GM12878 (cell line): ENCODE measurements at places on chromosomes 5 and 9.

DNA sequence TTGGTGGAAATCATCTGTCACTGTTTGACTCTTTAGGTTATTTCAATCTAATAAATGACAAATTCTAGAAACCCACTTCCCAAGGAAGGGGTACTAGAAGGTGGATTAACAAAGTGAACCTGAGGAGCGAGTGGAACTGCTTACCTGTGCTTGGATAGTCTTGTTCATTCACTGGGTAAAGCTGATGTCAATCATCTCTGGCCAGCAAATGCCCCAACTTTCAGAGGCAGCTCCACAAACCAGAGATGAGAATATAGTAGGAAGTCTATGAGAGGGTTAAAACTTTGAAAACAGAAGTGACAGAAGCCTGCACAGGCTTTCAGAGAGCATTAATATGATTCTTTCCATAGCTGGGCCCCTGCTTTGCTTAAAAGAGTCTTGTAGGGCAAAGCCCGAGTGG is 7.3 kb upstream of the FOXE1 start:
- no peak for DNase-seq

GRCh38 chr5:60703944-60704343 is 4.0 kb upstream of the DEPDC1B start:
- no peak for DNase-seq

DNA sequence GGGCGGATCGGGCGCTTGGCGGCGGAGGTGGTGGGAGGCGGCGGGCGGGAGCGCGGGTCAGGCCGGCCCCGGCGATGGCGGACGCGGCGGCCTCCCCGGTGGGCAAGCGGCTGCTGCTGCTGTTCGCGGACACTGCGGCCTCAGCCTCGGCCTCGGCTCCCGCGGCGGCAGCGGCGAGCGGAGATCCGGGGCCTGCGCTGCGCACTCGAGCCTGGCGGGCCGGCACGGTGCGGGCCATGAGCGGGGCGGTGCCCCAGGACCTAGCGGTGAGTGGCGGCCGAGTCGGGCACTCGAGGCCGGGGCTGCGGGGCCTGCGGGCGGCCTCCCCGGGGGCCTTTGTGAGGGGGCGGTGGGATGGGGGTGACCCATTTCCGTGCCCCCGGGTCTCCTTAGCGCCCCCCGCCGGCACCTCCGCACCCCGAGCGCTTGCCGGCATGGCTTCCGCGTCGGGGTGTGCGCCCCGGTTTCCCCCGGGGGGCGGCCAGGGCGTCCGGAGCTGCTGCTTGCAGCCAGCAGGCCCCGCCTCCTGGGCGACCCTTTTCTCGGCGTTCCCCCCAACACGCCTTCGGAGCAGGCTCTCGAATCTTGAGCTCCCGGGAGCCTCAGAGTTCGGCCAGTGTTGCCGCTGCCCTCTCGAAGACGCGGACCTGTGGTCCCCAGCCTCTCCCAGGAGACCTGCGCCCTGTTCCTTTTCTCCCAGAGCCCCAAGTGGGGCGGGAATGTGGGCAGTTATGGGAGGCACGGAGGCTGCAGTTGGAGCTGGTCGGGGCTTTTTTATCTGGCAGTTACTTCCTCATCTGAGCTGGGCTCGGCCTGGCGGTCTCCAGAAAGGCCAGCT is 456 bp downstream of the KDM3B start:
- no peak for DNase-seq

DNA sequence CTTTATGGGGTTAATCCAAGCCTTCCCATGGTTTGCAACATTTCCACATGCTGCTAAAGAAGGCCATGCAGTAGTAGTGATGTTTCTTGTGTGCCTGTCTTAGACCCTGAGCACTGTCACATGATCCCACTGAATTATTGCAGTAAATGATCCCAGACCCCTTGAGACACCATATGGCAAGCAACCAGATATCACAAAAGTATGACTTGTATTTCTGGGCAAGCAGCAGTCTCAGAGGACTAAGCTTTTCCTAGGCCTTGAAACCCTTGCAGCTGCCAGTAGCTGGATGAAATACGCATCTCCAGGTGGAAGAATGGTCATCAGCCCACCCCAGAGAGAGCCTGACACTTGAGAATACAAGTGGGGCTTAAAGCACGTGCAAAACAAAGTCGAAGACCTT is 41.8 kb downstream of the CDO1 start:
- no peak for DNase-seq

DNA sequence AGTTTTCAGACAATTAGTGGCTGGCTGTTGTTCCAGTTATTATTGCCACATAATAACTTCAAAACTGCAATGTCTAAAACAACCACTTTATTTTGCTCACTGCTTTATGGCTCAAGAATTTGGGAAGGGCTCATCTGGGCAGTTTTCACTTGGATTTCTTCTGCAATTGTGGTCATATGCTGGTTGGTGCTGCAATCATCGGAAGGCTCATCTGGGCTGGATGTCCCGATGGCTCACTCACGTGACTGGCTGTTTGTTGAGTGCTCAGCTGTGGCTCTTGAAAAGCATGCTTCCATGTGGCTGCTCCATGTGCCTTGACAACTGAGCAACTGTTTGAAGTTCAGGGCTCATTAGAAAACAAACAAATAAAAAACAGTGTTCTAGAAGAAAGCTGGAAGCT is 1032.5 kb downstream of the DTWD2 start:
- no peak for DNase-seq

DNA sequence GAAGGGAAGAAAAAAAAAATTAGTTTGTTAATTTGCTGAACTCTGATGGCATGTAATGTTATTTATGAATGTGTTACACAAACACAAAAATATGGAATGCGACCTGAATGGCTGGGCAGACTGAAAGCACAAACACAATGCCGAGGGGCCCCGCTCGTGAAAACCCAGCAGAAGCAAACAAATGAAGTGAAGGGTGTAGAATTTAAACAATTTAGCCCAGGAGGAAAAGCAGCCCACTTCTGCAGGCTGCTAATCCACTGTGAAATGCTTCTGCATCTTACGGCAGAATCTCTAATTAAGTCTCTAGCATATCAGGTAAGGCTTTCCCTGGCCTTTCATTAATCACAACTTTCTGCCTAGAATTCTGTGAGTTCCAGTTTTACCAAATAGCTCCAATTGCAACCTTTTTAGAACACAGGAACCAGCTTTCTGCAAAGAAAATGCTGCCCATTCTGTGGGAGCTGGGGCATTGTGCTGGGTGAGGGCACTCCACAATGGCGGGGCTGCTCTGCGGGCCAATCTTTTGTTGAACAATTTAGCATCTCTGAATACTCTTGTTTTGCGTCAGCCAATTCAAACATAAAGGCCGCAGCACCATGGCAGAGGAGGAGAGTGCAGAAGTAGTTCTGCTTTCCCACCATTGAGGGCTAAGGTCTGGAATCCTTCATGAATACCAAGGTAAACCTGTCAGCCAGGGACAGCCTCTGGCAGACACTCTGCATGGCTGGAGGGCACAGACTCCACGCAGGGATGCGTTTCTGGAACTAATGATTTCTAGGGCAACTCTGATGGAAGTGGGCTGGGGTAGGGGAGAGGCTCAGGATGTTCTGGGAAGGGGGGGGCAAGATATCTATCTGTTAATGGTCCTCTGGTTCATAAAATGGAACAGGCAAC is 66.4 kb downstream of the PTCH1 start:
- DNase-seq: no peak

DNA sequence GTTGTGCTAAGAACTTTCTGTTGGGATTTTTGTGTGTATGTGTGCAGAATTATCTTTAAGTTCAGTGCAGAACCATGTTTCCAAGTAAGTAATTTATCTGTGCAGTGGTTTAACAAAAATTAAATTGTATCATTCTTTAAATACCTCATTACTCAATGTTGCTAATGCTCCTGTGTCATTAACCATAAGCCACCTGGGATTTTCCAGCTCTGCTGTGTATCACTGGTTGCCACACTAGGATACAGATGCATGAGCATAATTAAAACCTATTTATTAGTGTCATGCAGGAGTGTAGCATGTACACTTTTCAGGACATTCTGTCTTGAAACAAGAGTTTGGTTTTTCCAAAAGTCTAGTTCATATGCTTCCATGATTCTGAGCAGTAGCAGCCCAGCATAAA is 120.4 kb upstream of the PTGER4 start:
- no peak for DNase-seq

- DNase-seq: no peak
These were observed 71.7 kb upstream of the KLF9 start for GRCh38 chr9:70486127-70486526.

- no peak for DNase-seq
These were observed 21.4 kb downstream of the OR2V1 start for GRCh38 chr5:181109489-181110013.

DNA sequence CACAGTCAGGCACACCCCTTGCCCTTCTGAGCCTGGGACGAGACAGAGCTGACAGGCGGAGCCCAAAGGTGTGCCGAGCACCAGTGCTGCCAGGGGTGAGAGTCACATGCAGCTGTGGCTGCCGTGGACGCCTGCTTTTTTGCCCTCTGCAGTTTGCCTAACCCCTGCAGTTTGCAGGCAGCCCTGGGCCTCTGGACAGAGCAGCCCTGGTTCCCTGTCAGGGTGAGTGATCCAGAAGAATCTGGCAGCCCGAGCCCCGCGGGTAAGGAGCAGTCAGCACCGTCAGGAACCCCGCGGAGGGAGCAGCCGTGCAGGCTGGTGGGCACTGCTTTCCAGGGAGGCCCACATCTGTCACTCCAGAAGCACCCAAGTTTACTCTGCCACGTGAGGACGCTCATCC is 30.3 kb downstream of the CEP72 start:
- DNase-seq: no peak

DNA sequence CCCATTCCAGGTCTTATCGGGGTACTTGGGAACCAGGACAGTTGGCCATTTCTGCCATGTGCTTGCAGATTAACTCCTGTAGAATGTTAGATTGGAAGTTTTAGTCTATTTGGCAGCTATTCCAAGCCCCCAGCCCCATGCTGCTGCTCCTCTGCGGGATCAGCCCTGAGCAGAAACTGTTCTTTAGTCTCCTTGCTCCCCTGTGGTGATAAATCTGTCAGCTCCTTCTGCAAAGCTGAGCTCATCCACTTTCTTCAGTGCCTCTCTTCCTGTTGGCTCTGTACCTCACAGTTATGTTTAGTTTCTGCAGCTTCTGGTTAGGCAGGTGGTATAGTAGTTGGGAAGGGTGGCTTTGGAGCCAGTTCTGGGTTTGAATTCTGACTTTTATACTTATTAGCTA is 170.4 kb downstream of the GRIA1 start:
- no peak for DNase-seq

DNA sequence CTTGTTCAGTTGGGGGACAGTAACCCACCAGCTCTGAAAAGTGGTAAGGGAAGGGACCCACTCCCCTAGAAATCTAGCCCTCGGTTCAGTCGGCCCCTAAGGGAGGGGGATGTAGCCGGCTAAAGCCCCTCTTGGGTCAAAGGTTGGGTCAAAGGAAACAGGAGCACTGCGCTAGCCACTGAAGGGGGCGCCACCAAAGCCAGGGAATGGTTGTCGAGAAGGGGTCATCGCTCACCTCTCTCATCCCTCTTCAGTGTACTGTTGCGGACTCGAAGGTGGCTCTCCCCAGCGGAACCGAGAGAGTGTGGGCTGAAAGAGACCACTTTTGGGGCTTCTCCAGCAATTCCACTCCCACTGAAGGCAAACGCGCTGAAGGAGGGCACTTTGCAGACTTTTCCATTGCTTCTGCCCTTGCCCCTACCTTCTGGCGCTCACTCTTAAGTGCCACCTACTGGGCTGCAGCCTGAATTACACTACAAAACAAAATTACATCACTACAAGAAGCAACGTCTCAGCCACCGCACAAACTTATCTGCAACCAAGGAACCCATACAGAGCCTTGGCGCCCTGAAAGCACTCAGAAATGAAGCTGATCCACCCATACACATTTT is 396.9 kb downstream of the PDE4D start:
- DNase-seq: no peak

DNA sequence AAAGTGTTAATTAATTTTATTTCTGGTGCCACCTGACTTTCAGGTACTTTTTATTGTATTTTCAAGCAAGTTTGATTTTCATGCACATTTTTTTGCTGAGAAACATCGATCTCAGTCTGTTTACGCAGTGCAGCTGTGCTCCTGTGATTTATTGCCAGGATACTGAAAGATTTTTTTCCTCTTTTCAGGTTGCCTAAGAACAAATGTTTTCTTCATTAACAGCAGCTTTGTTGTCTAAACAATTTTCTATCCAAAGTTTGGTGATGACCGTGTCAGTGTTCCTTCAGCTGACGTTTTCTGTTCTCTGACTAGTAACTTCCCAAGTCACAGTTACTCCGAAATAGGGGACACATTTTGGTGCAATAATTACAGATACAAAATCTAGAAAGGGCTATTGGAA is 78.1 kb downstream of the VCAN start:
- DNase-seq: no peak

DNA sequence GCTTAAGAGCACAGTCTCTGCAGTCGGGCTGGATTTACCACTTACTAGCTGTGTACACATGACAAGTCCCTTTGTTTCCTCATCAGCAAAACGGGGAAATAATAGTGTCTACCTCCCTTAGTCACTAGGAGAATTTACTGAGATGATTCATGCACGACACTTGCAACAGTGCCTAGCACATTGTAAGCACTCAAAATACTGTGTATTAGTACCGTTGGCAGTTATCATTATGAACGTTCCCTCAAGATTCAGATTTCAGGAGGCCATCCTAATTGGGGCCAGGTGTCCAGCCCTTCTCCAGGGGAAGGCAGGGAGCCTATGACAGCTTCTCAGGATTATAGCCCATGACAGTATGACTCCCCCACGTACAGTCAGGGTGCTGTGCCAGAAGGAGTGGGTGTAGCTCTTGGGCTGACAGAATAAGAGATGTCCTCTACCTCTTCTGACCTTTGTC is 164.3 kb downstream of the DOCK2 start:
- DNase-seq: no peak

DNA sequence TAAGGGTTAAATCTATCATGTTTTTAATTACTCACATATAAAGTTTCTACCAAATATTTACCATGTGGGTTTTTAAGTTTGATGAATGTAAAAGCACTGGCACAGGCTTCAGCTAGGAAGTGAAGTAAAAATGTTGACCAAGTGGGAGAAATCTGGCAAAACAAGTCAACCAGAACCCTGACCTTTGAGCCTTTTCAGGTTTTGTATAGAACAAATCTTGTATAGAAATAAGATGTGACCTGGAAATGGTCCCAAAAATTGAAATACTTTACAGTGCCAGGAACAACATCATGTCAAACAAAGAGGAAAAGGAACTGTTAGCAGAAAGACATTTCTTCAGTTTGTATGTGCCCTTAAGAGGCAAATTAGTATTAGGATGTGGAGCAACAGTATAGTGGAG is 137.6 kb downstream of the CCDC192 start:
- DNase-seq: no peak

DNA sequence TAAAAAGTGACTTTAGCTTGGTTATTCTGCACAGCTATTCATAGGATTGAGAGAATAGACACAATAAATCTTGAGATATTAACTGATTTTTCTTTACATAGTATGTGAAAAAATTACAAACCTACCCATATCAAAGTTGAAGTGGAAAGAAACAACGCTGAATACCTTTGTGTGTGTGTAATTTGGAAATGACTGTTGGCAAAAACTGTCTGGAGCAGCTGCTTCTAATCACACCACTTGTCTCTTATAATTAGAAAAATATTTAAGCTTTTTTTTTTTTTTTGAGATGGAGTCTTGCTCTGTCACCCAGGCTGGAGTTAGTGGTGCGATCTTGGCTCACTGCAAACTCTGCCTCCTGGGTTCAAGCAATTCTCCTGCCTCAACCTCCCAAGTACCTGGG is 110.8 kb upstream of the POC5 start:
- no peak for DNase-seq
